Right renal pelvis (tissue), 4 donors: ENCODE measurements at places on chromosomes 5 and 9.

DNA sequence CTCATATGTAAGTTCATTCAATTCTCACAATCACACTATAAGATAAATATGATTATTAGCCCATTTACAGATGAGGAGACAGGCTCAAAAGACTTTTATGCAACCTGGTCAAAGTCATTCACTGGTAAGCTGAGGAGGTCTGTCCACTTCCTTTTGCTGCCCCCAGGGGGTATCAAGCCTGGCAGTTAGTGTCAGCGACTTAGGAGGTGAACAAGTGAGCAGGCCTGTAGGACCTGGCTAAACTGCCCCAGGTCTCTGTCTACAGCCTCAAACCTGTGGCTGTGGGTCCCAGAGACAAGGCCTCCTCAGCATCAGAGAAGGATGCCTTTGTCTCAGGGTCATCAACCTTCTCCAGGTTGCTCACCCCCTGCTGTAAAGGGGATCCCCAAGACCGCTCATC is 10.4 kb downstream of the TGFBI start:
- no peak for DNase-seq

DNA sequence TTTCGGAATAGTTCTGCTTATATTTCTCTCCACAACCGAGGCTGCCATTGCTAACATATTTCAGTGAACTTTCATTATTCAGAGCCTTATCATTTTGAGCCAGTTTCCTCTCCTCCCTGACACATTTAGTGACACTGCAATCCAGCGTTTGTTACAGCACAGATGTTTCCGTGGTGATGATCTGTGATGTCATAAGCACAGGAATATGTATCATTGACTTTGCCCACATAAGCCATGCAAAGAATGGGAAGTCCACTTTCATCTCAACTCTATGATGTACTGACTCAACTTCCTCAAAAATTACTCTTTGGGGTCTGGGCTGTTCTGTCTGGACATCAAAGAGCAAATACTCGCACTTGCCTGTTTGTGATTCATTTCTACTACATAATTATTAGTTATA is 291.8 kb downstream of the EBF1 start:
- DNase-seq = no peak

DNA sequence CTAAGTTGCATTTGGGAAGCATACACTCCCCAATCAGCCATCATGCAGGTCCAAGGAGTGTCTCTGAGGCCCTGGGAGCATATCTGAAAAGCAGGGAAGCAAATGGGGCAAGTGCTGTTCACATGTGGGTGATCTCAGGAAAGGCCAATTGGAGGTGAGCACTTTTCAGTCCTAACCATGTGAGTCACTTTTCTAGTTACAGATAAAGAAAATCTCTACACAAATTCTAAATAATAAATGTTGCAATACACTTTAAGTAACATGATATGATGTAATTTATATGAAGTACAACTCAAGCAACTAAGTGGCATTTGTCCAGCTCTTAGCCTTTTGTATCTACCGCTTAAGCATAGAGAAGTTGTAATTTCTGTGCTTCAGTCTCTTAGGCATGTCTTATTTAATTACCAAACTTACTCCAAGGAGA is 18.4 kb downstream of the ADAMTS16 start:
- no peak for DNase-seq

- DNase-seq = no peak
Measured at GRCh38 chr9:88680505-88681160, 145.7 kb downstream of the NXNL2 start.

DNA sequence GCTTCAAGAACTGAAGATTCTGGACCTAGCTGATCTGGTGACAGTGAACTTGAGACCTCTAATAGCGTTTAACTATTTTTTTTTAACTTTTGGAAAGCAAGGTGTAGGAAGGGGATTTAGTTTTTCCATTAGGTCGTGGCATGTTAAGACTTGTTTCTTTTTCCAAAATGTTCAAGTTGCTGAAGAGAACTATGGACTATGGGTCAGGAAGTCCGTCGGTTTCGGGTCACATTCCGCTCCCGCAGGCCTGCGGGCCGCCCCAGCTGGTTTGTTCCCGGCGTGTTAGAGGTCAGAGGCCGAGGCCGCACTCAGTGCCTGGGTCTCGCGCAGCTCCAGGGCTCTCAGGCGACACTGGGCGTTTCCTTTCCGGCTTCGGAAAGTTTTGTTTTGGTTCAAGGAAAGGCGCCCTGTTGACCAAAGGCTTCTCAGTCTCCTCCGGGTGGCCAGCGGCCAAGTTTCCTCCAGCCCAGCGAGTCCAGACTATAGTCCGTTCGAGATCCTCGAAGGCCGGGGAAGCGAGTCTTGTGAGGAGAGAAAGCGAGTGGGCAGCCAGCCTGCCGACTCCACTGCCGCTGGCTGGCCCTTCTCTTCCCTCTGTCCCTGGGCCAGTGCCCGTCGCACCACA is 586 bp upstream of the FCHO2 start:
- no peak for DNase-seq
